ENCODE measurements at places on chromosomes 6 and 20. TPM values are rescaled to one million over a fixed set of nuclear protein-coding genes. Genes with fewer than 3 reads are reported as not detected.
A peak's percentile ranks its signal among the peaks of the same experiment; 100 is the strongest.

DNA sequence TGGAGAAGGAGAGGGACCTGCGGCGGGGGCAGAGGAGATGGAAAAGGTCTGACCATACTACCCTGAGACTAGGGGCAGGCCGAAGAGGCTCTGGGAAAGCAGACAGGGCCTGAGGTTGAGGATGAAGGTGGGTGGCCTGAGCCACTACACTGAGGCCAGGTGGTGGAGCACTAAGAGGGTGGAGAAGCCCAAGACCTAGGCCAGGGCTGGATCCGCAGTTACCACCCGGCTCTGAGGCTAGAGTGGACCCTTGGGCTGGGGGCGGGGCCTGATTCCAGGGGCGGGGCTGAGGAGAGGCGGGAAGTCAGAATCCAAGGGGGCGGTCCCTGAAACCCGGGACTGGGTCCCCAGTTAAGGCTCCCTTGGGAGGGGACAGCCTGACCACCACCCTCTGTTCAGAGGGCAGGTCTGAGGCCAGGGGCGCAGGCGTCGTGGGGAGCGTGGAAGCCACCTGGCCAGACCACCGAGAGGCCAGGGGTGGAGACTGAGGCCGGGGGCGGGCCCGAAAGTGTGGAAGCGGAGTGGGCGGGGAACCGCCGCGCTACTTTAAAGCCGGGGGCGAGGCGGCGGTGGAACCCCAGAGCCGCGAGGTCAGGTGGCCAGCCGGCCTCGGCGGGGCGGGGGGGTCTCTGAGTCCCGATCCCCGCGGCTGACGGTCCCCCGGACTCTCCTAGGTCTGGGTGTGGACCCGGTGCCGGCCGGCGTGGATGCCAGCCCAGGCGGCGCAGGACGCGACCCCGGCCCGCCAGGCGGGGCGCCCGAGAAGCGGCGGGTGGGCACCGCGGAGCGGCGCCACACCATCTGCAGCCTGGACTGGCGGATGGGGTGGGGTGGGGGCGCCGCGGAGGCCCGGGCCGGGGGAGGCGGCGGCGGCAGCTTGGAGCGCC is 8.3 kb downstream of the CCM2L start:
- peak; percentile 94 for DNase-seq
- peaks cover 34% of the 10 kb centered on the region for H3K27me3 ChIP-seq
- H3K27ac ChIP-seq, result no peak overlapping the region
- peaks cover 7% of the 10 kb centered on the region for H3K36me3 ChIP-seq
- peaks cover 21% of the 10 kb centered on the region for H3K4me1 ChIP-seq

Gene HLA-DOB
- not detected for total RNA-seq

Gene PLCB1
- 37.4 TPM for total RNA-seq

DNA sequence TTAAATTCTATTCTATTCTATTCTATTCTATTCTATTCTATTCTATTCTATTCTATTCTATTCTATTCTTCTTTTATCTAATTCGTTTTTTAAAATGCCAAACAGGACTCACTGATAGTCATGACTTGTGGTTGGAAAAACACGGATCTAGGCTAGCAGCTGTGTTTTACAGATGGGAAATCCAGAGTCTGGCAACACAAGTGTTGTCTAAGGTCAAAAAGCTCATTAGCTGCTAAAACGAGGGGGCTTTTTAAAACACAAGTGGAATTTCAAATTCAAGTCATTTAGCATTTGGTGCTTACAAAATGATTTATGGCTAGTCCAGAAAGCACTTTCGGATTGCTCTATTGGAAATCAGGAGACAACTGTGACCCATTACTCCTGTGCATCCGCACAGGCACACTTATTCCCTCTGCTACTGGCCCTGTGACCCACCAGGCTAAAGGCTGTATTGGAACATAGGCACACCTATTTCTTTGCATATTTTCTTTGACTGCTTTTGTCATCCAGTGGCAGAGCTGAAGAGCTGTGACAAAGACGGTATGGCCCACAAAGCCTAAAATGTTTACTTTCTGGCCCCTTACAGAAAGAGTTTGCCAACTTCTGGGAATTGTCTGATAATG is 17.8 kb upstream of the MLIP start:
- H3K4me3 ChIP-seq, result no peak overlapping the region
- H3K4me1 ChIP-seq, result peaks cover 18% of the 10 kb centered on the region
- no peak overlapping the region for H3K27ac ChIP-seq

GRCh38 chr6:150072201-150072600 is 3.3 kb upstream of the ULBP3 start:
- H3K27ac ChIP-seq, result no peak overlapping the region
- H3K4me1 ChIP-seq, result peaks cover 18% of the 10 kb centered on the region

GRCh38 chr6:44556046-44556445 is 168.5 kb downstream of the CDC5L start:
- H3K4me1 ChIP-seq, result peaks cover 3% of the 10 kb centered on the region
- H3K4me3 ChIP-seq, result no peak overlapping the region
- DNase-seq, result no peak
- no peak overlapping the region for H3K27ac ChIP-seq
- H3K36me3 ChIP-seq, result no peaks in the 10 kb centered on the region

DNA sequence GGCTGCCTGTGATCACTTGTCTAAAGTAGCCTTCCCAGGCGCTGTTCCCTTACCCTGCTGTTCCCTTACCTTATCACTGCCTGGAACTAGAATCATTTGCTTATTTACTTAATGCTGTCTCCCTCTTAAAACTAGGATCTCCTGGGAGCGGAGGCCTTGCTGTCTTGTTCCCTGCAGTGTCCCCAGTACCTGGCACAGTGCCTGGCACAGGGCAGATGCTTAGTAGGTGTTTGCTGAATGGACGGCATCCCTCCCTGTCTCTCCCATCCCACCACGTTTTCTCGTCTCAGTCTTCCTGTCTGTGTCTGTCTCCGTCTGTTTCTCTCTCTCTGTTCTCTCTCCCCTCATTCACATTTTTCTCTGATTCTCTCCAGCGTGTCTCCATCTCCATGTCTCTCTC is 99.9 kb upstream of the MYL9 start:
- H3K27ac ChIP-seq, result no peak overlapping the region
- peaks cover 5% of the 10 kb centered on the region for H3K4me1 ChIP-seq
- peaks cover 7% of the 10 kb centered on the region for H3K27me3 ChIP-seq
- no peak for DNase-seq

DNA sequence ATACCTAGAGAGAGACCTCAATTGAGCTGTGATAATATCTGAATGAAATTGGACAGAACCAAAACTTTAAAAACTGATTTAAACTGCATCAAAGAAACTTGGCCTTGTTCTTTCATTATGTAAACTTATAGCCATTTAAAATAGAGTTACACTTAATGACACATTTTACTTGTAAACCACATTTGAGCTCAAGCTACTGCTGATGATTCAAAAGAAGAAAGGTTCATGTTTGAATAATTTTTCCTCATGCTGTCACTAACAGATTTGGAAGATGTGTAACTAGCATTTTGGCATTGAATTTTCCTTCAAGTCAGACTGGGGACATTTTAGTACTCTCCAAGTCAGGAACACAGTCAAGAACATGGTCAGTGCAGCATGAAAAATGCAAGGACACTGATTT is 26.9 kb downstream of the POPDC3 start:
- no peak overlapping the region for H3K27ac ChIP-seq
- H3K36me3 ChIP-seq, result peaks cover 4% of the 10 kb centered on the region
- no peaks in the 10 kb centered on the region for H3K4me1 ChIP-seq
- H3K27me3 ChIP-seq, result no peaks in the 10 kb centered on the region

DNA sequence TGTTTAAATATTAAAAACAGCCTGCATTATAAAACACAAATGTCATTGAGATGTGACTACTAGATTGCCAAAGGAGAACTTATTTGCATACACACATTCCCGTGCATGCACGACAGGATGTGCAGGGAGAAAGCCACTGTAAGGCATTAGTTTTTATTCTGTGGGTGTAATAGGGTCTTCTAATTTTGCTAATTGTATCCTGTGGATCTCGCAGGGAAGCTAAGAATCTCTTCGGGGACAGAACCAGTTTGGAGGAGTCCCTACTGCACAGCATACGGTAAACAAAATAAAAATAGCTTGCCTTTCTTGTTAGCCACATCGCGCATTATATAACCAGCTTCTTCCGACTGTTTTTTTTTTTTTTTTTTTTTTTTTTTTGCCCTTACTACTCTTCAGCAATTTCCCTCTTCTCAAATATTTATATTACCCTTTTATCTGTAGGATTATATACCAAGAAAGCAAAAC is 2.0 kb downstream of the ATXN1 start:
- H3K4me3 ChIP-seq, result peak overlapping the region; percentile 93
- peaks cover 14% of the 10 kb centered on the region for H3K27me3 ChIP-seq
- peaks cover 24% of the 10 kb centered on the region for H3K4me1 ChIP-seq
- no peak for DNase-seq
- H3K27ac ChIP-seq, result peak overlapping the region; percentile 23

Gene TULP1
- not detected for total RNA-seq

- H3K4me3 ChIP-seq, result no peak overlapping the region
- no peak for DNase-seq
- peaks cover 9% of the 10 kb centered on the region for H3K4me1 ChIP-seq
- peak overlapping the region; percentile 3 for H3K27ac ChIP-seq
- no peaks in the 10 kb centered on the region for H3K36me3 ChIP-seq
These were observed 77.9 kb downstream of the PHF20 start for GRCh38 chr20:35849706-35850105.

- no peaks in the 10 kb centered on the region for H3K36me3 ChIP-seq
- H3K4me1 ChIP-seq, result no peaks in the 10 kb centered on the region
- no peak for DNase-seq
- H3K27ac ChIP-seq, result no peak overlapping the region
- H3K27me3 ChIP-seq, result peaks cover 3% of the 10 kb centered on the region
These were observed 305.6 kb downstream of the CDH4 start for GRCh38 chr20:61557621-61558020.

DNA sequence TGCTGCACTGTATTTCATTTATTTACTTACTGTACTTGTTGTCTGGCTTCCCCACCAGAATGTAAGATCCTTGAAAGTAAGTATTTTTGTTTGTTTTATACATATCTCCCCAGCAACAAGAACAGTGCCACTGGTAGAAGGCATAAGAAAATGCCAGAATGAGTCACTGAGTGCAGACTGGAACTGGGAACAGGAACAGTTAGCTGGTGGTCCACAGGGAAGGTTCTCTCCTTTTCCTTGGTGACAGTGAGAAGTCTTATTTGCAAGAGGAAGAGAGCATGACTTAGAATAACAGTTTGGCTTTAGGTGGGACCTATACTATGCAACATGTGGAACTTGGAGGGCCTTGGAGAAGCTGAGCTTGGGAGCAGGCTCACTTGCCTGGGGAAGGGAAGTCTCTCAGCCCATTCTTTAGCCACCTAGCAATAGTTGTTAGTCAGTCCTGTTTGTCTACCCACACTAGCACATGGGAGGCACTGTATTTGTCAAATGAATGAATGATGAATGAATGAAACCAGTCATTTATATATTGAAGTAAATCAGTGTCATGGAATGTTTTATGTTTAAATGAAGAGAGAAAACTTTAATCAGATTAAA is 203.5 kb downstream of the KCNQ5 start:
- H3K27me3 ChIP-seq, result no peaks in the 10 kb centered on the region
- no peak for DNase-seq
- no peaks in the 10 kb centered on the region for H3K36me3 ChIP-seq
- peaks cover 1% of the 10 kb centered on the region for H3K4me1 ChIP-seq
- no peak overlapping the region for H3K4me3 ChIP-seq

DNA sequence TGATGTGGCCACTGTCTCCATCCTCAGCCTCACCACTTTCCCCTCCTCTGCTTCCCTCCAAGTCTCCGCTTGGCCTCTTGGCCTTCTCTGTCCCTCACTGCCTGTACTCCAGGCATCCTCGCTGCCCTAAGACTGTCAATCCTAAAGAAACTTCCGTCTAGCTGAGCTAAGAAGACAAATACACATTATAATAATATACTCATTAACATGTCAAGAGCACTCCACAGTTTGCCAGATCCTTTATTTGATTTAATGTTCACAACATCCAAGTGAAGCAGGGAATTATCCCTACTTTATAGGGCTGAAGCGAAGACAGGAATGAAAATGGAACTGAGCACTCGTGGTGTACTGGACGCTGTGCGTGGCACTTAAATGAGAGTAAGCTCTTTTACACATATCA is 72.4 kb upstream of the SLC22A23 start:
- H3K36me3 ChIP-seq, result no peaks in the 10 kb centered on the region
- peaks cover 15% of the 10 kb centered on the region for H3K4me1 ChIP-seq
- no peak overlapping the region for H3K4me3 ChIP-seq
- DNase-seq, result no peak
- no peak overlapping the region for H3K27ac ChIP-seq
- H3K27me3 ChIP-seq, result peaks cover 2% of the 10 kb centered on the region

Gene ATRN
- 31.1 TPM for total RNA-seq

GRCh38 chr6:21953831-21954801 is 342.7 kb downstream of the PRL start:
- no peaks in the 10 kb centered on the region for H3K27me3 ChIP-seq
- H3K27ac ChIP-seq, result peak overlapping the region; percentile 87
- peak overlapping the region; percentile 18 for H3K4me3 ChIP-seq
- peak; percentile 50 for DNase-seq
- H3K4me1 ChIP-seq, result peaks cover 30% of the 10 kb centered on the region
- H3K36me3 ChIP-seq, result no peaks in the 10 kb centered on the region

Gene ECT2L
- total RNA-seq, result 2.7 TPM

- H3K27me3 ChIP-seq, result peaks cover 4% of the 10 kb centered on the region
- no peak overlapping the region for H3K27ac ChIP-seq
- H3K36me3 ChIP-seq, result no peaks in the 10 kb centered on the region
- H3K4me1 ChIP-seq, result no peaks in the 10 kb centered on the region
These were observed 11.8 kb upstream of the GNRH2 start for GRCh38 chr20:3031524-3032147.

Gene ZSWIM1
- 10.2 TPM for total RNA-seq

Gene SEC23B
- total RNA-seq, result 52.3 TPM

Gene OR12D1
- not detected for total RNA-seq

Gene GHRH
- total RNA-seq, result not detected

Gene GJA10
- total RNA-seq, result not detected

- H3K4me1 ChIP-seq, result no peaks in the 10 kb centered on the region
- no peak overlapping the region for H3K4me3 ChIP-seq
- H3K27ac ChIP-seq, result no peak overlapping the region
- no peak for DNase-seq
These were observed 19.3 kb upstream of the SLCO4A1 start for GRCh38 chr20:62622877-62623487.

DNA sequence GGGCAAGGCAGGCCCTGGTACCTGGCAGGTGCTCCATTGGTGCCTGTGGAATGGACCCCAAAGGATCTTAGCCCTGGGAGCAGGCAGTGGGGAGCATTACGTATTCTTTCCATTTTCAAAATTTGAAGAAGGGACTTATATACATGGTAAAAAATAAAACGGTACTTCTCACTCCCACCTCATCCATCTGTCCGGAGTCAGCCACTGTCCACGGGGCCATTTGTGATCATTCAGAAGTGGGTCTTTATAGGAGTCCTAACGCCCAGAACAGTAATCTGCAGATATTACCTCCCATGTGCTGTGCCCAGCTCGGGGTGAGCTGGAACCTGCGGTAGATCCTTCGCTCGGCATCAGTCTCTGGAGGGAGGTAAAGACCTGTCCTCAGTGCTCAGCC is 110.4 kb downstream of the SYCP2 start:
- H3K27me3 ChIP-seq, result peaks cover 5% of the 10 kb centered on the region
- DNase-seq, result no peak
- peaks cover 19% of the 10 kb centered on the region for H3K4me1 ChIP-seq
- no peak overlapping the region for H3K27ac ChIP-seq
- H3K4me3 ChIP-seq, result peak overlapping the region; percentile 25
- peaks cover 10% of the 10 kb centered on the region for H3K36me3 ChIP-seq

Data from glutamatergic neuron (in vitro differentiated cells).